ENCODE measurements at places on chromosomes 1 and 21.

- DNase-seq: no peak
These were observed 29.7 kb upstream of the RNF2 start for GRCh38 chr1:185015631-185016030.

DNA sequence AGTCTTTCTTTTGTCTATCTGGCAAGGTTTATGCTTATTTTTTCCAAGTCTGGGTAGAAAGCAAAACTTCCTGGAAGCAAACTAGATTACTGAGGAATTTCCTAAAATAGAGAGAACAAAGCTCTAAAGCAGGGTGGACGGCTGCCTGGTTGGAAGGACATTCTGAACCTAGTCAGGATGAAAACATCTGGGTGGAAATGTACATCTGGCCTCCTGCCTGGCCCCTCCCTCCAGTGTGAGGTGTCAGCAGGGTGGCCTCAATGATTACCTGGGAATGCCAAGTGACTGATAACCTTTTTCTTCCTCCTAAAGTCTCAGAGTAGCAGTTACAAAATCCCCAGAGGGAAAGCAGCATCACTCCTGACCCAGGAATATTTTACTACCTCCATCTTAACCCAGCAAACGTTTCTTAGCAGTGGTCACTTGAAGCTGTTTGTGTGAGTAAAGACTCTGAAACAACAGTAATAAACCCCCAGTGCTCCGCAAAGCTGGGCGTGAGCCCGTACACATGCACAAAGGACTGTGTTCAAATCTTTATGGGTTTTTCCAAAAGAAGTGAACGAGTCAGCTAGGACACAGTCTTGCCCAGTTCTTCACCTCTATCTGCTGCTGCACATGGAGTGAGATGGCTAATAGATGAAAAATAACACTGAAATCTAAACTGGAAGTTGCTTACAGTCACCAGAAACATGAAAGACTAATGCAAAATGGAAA lies 18.9 kb downstream of the ANGPTL7 start:
- DNase-seq: no peak

DNA sequence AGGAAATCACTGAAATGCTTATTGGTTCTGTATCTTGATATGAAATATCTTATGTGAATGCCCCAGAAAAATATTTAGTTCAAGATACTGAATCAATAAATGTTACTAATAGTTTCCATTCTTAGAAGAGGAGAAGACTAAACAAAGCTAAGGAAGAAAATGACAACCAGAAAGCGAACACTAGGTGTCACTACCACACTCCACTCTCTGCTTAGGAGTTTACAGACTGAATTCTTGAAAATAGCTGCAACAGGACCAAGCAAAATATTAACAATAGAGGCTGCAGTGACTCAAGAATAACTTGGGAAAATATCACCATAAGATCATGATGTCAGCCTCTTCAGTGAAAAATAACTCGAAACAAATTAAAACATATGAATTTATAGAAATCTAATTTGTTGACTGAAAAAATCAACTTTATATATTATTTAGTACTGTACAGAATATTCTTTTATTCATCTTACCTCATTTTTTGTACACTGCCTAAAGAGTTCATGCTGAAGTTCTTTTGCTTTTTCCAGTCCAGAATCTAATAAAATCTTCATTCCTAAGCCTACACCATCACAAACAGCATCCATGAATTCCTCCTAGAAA lies 61.6 kb downstream of the KIF14 start:
- no peak for DNase-seq

DNA sequence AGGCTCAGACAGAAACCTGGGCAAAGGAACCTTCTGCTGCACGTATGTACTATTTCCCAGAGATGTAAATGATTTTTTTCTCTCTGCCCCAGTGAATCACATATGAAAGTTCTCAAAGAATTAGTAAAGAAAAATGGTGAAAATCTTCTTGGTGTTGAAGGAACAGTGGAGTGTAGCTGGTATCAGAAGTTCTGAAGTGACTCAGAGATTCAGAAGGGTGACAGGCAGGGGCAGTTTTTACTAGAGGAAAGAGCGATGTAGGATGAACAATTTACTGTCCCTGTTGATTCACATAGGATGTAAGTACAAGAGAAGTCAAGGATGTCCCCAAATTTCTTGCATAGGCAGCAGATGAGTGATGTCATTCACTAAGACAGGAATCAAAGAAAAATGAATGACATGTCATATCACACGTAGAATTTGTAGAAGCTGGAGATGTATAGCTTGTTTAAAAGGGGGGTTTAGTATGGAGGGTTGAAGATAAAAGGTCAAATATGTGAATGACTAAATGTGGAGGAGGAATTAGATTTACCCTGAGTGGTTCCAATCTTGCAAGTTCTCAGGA lies 26.4 kb downstream of the WLS start:
- no peak for DNase-seq

DNA sequence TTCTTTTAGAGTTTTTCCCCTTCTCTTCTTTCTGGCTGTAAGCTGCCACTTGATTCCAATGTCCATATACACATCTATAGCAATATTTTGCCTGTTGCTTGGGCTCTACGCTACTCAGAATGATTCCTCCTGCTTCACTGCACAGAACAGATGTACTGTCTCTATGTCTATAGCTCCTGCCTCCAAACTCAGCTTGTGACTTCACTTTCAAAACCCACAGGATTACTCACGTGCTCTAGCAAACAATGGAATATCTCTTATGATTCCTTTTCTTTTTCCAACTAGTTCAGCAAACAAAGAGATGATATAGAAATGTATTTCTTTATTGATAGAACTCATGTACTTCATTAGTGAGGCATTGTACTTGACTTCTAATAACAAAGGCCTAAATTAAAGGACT lies 80.5 kb upstream of the SOX13 start:
- no peak for DNase-seq

DNA sequence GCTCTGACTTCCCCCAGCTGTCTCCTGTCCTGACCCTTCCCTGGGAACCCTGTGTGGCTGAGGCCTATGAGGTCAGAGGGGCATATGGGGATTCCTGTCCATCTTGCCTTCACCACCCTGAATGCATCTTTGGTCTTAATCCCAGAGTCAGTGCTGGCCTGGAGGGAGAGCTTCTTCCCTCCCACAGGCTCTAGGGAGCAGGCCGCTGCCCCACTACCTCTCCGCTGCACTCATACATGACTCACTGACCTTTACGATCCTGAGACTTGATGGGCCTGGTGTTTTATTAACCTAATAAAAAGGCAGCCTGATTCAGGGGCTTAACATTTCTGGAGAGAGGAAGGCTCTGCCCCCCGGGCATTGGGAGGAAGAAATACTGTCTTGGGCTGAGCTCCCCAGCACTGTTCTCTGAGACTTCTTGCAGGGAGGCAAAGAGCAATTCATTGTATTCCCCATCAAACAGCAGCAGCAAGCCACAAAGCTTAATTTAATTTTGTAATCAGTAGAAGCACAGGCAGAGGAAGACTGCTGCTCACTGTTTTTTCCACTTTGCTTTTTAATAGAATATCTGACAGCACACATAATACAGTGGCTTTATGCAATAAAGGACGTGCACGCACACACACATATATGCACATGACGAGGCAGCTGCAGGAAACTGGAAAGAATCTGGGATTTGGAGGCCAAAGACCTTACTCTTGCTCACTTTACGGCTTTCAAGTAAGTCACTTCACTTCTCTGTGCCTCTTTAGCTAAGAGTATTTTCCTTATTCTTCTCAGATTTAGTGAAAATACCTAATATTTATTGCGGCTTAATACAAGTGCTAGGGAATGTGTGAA lies 89.2 kb upstream of the GRIK3 start:
- DNase-seq: no peak

GRCh38 chr1:25197235-25197975 lies 34.9 kb downstream of the SYF2 start:
- no peak for DNase-seq

DNA sequence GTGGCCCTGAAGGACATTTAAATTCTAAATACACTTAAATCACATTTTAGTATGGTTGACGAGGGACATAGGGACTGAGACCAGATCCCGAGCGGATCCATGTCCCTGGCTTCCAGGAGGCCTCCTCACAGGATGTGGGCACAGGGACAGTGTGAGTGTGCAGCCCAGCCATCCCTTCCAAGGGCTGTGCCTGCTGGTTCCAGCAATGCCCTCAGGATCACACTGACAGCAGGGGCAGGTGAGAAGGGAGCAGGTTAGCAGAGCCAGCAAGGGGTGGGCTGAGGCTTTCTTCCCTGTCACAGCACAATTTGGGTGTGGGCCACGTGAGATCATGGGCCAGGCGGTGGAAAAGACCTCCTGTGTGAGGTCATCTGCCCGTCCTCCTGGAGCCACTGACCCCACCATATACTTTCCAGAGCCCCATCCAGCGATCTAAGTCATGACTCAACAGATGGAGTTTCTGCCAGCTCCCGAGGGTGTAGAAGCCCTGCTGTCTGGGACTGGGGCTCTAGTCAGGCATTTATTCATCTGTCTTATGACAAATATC lies 37.0 kb upstream of the PRSS38 start:
- DNase-seq: no peak

DNA sequence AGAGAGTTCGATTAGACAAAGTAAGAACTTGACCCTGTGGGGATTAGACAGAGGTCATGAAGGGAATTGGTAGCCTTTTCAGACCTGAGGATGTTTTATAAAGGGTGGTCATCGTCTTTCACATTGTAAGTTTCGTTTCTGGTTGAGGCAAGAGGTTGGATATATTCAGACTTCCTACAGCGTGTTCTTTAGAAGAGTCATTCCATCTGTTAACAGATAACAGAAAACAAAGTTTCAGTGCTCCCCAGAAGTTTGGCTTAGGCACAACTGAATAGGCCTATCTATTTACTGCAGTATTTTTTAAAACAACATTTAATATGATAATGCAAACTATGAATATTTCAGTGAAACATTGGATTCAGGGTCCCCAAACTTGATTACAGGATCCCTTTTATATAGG lies 17.1 kb upstream of the IVNS1ABP start:
- no peak for DNase-seq

- DNase-seq: no peak
These were observed 92.1 kb downstream of the SYF2 start for GRCh38 chr1:25140073-25140797.

DNA sequence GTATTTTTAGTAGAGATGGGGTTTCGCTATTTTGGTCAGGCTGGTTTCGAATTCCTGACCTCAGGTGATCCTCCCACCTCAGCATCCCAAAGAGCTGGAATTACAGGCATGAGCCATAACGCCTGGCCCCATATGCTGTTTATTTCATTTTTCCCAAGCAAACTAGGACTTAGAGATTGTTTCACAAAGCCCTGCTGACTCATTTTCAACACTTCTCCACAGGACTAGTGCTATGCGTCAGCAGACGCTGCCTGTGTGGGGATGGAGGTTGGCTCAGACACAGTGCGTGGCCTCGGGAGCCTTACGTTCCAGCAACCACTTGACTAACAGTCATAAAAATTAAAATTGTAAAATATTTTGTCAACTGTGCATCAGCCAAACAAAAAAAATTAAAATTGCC lies 22.7 kb downstream of the PKNOX1 start:
- no peak for DNase-seq

DNA sequence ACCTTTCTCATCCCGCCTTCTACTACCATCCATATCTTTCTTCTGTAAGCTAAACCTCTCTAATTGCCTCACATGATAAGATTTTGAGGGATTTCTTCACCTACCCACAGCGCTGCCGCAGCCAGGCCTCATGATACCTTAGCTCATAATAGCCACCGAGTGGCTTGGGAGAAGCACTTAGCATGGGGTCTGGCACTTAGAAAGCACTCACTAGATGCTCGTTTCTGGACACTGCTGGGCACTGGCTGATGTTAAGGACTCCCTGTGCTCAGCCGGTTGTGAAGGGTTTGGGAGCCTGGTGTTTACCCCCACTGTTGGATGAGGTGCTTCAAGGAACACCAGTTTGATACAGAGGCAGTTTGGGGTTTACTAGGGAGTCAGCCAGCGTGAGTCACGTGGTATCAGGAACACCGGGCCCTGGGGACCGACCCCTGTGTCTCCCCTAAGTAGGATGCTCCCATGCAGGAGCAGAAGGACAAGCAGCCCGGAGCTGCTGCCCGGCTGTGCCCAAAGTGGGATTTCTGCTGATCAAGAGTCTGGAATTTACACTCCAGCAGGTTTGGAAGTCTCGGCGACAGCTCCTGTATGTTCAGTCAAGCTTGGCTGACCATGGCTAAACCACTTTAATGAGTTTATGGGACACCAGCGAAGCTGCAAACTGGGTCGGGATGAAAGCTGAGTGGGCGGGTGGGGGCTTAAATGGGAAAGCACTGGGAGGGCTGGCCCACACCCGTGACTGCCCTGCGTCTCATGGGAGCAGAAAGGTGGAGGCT lies 63.3 kb downstream of the GALNT2 start:
- DNase-seq: no peak

- no peak for DNase-seq
These were observed 48.5 kb downstream of the RGS7 start for GRCh38 chr1:241308471-241308870.

- no peak for DNase-seq
These were observed 267.3 kb upstream of the DUSP10 start for GRCh38 chr1:222009105-222009730.

- DNase-seq: no peak
These were observed 40.5 kb upstream of the H6PD start for GRCh38 chr1:9194024-9194423.

- DNase-seq: no peak
These were observed 348.3 kb downstream of the AJAP1 start for GRCh38 chr1:5002676-5003075.

DNA sequence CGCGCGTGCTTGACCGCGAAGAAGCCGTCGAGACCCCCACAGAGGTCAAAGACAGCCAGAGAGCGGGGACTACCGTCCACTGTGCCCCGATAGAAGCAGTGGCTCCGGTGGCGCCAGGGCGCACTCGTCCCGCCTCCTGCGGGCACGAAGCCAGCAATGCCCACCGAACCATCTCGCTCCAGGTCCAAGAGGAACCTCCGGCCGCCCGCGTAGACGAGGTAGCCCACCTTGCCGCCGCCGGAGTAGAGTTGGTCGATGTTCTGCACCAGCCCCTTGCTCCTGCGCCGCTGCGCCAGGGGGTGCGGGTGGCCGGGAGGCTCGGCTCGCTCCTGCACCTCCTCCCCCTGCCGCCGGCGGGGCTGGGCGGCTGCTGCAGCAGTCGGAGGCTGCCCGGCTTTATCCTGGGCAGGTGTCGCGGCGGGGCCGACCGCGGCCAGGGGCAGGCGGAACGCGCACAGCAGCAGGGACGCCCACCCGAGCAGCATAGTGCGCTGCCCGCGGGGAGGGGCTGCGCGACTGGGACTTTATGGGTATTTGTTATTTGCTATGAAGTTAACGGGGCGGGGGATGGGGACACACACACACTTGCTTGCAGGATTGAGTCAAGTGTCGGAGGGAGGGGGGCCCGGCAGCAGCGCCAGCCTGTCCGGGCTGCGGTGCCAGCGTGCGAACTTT lies 844 bp downstream of the ADAMTS5 start:
- DNase-seq: no peak

Data from stimulated activated CD8-positive, alpha-beta memory T cell treated with anti-CD3 and anti-CD28 coated beads, Interleukin-4, amount 100 ng/mL, for 1 hour (primary cell).